ENCODE measurements at places on chromosomes 1 and 21.
A peak's percentile ranks its signal among the peaks of the same experiment; 100 is the strongest.

DNA sequence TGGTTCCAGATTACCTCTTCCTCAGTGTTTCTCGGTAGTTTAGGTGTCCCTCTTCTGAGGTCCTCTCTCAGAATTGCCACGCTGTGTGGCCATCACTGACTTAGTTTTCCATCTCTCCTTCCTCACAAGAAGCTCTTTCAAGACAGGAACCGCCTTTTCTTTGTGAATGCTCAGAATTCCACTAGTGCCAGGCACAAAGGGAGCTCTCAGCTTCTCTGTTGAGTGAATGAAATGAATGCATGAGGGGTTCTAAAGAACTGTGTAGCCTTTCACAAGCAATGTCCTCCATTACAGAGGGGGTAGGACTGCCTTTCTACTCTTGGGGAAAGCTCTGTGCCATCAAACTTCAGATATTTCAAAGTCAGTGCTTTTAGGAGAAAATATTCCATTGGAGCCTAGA, 546.8 kb downstream of the RWDD3 start:
- DNase-seq = no peak

GRCh38 chr1:155226910-155227260, 18.4 kb downstream of the MTX1 start:
- DNase-seq = no peak

DNA sequence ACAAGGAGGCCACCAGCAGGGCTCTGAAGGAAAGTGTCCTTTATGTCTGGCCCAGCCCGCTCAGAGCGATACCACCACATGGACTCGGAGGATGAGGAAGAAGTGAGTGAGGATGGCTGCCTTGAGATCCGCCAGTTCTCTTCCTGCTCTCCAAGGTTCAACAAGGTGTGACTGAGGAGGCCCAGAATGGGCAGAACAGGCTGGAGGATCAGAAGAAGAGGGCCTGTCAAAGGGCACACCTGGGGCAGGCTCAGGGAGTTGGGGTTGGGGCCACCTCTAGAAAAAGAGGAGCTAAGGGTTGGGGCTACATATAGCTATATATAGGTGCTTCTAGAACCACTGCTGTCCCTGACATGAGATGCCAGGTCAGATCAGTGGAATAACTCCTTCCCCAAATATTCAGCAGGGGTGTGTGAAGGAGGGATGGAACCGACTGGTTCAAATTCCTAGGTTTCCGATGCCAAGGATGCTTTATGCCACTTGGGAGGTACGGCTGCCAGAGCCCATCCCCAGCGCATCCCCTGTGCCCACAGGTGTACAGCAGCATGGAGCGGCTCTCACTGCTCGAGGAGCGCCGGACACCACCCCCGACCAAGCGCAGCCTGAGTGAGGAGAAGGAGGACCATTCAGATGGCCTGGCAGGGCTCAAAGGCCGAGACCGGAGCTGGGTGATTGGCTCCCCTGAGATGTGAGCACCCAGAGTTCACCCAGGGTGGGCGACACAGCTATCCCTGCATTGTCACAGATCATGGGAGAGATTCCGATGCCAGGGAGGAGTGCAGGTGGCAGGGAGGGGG, 102.2 kb downstream of the PIK3R3 start:
- no peak for DNase-seq

- DNase-seq = peak; percentile 69
Measured at GRCh38 chr1:225772323-225772768, 5.3 kb upstream of the SRP9 start.

- no peak for DNase-seq
Measured at GRCh38 chr1:68232289-68233148, at the start of gene WLS. Gene WLS (minus strand): TSS chr1:68232523. CDS start chr1:68232299, 224 bp downstream.

DNA sequence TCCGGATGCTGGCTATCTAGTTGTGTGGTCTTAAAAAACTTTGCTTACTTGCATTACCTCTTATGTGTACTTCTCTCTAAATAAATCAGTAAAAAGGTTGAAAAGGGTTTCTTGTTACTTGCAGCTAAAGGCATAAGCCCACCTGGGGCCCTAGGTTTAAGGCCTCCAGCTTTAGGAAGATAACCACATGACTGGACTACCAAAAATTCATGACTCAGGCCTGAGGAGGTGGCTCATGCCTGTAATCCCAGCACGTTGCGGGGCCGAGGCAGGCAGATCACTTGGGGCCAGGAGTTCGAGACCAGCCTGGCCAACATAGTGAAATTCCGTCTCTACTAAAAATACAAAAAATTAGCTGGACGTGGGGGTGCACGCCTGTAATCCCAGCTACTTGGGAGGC, 142.9 kb downstream of the APP start:
- no peak for DNase-seq

DNA sequence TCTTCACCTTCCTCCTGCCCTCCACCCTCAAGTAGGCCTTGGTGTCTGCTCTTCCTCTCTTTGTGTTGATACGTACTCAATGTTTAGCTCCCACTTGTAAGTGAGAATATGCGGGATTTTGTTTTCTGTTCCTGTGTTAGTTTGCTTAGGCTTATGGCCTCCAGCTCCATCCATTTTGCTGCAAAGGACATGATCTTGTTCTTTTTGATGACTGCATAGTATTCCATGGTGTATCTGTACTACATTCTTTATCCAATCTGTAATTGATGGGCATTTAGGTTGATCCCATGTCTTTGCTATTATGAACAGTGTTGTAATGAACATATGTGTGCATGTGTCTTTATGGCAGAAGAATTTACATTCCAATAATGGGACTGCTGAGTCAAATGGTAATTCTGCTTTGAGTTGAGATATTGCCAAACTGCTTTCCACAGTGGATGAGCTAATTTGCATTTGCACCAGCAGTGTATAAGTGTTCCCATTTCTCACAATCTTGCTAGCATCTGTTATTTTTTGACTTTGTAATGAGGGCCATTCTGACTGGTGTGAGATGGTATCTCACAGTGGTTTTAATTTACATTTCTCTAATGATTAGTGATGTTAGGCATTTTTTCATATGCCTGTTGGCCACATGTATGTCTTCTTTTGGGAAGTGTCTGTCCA, 272.7 kb downstream of the SDCCAG8 start:
- no peak for DNase-seq

DNA sequence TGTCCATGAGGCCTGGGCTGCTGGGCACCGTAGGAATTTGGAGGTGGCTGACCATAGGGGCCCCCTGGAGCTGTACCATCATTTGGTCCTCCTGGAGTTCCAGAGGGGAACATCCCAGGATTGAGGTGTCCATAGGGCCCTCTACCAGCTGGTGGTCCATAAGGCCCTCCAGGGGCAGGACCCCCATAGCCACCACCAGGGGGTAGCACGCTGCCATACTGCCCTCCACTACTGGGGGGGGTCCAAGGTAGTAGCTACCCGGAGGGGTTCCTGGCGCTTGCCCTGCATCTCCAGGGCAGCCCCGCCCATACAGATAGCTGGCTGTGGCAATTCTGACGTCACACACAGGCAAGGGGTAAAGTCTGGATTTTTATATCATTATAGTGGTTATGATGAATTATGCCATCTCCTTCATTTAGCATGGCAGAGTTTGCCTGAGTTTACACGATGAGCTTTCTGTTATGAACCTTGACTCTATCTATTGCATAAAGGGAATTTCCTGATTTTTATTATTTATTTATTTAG, 13.2 kb downstream of the MDM4 start:
- DNase-seq = no peak

- DNase-seq = no peak
Measured at GRCh38 chr1:202011994-202012393, 1.6 kb downstream of the ELF3 start.

GRCh38 chr1:93501399-93501798, 53.5 kb downstream of the FNBP1L start:
- no peak for DNase-seq

DNA sequence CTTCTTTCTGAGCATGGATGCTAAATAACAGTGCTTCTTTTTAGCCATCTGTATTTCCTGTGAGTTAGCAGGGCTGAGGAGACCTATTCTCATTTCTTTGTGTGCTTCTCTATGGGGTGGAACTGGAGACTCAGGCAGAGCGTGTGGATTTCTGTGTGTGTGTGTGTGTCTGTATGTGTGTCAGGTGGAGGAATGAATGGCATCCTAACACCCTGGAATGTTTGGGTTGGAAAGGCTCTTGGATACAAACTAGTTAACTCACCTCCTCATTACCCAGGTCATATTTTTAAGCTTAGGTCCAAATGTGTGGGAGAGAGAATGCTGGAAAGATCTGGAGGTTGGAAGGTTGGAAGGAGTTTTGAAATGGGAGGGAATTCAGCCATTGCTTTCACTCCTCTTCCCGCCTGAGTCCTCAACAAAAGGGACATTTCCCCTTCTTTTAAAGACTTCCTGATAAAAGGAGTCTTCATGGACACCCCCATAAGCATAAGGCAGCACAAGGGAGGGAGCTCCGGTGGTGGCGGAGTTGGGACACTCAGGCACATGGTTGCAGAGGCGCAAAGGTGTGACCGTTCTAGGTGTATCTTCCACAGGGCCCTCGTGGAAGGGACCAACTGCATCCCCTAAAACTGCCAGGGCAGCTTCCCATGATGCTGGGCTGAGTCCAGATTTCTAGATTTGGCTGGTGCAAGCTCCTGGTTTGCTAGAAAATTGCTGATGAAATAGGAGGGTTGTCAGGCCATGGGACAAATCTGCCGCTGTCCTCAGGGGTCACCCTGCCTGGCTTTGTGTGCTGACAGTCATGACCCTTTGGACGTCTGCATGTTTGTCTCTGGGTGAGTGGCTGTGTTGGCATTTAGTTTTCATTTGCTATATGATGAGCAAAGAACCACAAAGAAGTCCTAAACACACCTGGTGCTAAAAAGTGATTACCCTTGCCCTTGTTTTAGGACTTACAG, 37.6 kb downstream of the MTARC1 start:
- no peak for DNase-seq

DNA sequence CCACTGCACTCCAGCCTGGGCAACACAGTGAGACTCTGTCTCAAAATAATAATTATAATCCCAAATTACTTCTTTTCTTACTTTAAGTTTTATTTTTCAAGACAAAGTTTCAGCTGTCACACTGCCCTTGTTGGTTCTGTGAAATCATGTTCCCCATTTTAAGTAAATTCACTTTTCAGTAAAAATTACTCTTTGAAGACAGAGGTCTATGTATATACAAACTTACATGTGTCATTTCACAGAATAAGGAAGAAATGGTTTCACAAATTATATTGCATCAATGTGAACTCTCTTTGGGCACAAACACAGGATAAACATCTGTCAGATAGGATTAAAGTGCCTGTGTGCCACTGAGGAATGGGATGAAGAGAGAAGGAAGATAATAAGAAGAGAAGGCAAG, 33.1 kb upstream of the ETS2 start:
- no peak for DNase-seq

- no peak for DNase-seq
Measured at GRCh38 chr1:9071554-9072235, 2.3 kb upstream of the SLC2A5 start.

GRCh38 chr1:12618965-12619791, 1.2 kb upstream of the DHRS3 start:
- peak; percentile 87 for DNase-seq

- DNase-seq = peak; percentile 90
Measured at GRCh38 chr1:30756545-30757351, 826 bp downstream of the LAPTM5 start.

- no peak for DNase-seq
Measured at GRCh38 chr1:43108080-43108479, 64.0 kb downstream of the EBNA1BP2 start.

GRCh38 chr1:145887631-145888030, 2.0 kb upstream of the ANKRD35 start:
- no peak for DNase-seq

- no peak for DNase-seq
Measured at GRCh38 chr1:167404161-167404888, 114.0 kb downstream of the CD247 start.

GRCh38 chr1:161226320-161226711, 456 bp downstream of the TOMM40L start:
- peak; percentile 70 for DNase-seq

DNA sequence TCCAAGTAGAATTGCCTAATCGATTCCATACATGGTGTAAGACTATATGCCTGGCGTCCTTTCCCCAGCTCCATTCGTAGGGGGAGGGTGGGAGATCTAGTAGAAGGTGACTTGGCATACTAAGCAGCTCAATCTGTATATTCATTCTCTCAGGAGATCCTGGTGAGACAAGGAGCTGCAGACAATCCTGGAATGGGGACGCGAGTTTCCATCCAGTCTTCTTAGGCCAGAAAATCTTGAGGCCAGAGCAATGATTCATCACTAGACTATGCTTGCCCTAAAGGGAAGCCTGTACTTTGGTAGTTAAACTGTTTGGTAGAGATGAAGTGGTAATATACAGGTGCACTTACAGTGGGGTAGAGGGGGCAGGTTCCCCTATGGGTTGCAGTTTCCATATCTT, 468.7 kb downstream of the ADGRL2 start:
- DNase-seq = no peak

DNA sequence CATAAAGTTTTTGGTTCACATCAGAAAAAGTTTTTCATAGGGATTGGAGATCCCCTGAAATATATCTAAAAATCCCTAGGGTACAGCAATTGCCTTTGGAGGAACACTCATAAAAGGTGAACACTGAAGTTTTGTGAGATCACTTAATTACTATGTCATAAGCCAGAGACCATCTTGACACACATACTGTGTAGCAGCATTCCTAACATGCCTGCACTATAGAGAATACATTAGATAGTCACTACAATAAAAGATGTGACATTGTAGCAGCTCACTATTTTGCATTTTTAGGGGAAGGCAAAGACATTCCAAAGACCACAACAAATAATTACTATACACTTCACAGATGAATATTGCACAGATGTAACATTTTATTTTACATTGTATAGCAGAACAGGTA, 779.9 kb downstream of the KCNT2 start:
- no peak for DNase-seq

DNA sequence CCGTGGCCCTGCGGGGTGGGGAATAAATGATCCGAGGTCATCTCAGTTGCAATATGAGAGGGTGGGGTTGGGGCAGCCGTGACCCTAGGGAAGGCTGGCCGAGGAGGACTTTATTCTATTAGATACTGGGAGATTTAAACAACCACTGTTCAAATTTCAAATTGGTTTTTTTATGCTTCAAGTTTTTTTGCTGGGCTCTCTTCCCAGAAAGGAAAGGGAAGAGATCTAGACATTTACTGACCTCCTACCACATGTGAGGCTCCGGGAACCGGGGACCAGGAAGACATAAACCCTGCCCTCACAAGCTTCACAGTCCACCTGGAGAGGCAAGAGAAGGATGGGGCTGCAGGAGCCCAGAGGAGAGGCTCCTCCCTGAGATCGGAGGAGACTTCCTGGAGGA, 207.3 kb downstream of the FOXD2 start:
- DNase-seq = no peak

DNA sequence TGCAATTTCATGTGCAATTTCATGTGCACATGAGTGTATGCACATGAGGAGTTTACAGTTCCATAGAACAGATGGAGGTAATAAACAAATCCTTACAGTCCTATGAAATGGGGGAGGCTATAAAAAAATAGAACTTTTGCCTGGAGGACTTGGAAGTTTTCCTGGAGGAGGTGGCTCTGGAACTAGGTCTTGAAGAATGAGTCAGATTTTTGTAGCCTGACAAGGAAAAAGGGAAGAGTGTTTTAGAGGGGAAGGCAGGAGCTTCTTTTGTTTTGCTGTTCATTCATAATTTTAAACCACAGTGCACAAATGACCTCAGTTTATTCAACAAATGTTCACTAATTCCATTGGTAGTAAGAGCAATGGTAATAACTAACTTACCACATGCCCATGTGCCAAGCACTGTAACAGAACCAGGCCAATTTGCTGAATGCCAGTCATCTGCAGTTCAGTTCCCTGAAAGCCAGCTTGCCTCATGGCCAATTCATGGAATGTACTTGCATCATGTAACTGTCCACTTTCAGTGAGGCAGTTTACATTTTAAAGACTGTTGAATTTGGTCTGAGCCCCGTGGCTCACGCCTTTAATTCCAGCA, 2.7 kb downstream of the DIO1 start:
- DNase-seq = no peak

- no peak for DNase-seq
Measured at GRCh38 chr1:87155648-87156047, 173.0 kb upstream of the LMO4 start.
